ENCODE measurements at places on chromosomes 3 and 15.

DNA sequence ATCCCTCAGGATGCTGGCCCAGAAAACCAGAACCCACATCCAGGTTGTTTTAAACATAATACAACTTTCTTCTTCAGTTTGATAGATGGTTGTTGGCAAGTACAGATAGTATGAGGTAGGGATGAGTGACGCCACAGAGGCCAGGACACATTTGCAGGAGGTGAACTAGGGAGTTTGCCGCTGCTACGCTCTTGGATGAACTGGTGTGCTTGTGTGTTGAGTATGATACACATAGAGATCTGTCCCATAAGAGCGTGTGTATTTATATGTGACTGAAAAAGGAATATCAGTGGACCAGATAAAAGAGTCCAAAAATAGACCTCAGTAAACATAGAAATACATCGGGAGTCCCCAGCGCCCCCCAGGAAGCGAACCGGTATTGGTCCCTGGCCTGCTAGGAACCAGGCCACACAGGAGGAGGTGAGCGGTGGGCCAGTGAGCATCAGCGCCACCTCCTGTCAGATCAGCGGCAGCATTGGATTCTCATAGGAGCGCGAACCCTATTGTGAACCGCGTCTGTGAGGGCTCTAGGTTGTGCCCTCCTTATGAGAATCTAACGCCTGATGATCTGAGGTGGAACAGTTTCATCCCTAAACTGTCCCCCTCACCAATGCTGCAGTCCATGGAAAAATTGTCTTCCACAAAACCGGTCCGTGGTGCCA, 98.1 kb downstream of the LRRK1 start:
- DNase-seq = no peak

GRCh38 chr3:117844676-117845075, 1135.1 kb downstream of the TUSC7 start:
- no peak for DNase-seq

DNA sequence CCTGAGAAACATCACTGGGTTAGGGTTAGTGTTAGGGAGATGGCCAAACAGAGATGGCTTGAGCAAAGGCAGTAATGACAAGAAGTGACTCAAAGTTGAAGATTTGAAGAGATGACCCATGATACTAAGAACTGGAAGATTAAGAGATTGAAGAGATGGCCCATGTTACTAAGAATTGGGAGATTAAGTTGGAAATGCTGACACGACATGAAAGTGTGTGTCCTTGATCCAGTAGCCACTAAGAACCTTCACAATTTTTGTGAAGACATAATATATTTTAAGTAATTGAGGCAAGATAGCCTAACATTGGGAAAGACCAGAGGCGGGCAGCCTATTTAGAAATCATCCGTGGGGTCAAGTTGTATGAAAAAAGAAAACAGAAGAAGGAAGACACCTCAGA, 239.4 kb downstream of the ADAMTSL3 start:
- DNase-seq = no peak

GRCh38 chr3:27565201-27565852, 81.1 kb upstream of the SLC4A7 start:
- no peak for DNase-seq

DNA sequence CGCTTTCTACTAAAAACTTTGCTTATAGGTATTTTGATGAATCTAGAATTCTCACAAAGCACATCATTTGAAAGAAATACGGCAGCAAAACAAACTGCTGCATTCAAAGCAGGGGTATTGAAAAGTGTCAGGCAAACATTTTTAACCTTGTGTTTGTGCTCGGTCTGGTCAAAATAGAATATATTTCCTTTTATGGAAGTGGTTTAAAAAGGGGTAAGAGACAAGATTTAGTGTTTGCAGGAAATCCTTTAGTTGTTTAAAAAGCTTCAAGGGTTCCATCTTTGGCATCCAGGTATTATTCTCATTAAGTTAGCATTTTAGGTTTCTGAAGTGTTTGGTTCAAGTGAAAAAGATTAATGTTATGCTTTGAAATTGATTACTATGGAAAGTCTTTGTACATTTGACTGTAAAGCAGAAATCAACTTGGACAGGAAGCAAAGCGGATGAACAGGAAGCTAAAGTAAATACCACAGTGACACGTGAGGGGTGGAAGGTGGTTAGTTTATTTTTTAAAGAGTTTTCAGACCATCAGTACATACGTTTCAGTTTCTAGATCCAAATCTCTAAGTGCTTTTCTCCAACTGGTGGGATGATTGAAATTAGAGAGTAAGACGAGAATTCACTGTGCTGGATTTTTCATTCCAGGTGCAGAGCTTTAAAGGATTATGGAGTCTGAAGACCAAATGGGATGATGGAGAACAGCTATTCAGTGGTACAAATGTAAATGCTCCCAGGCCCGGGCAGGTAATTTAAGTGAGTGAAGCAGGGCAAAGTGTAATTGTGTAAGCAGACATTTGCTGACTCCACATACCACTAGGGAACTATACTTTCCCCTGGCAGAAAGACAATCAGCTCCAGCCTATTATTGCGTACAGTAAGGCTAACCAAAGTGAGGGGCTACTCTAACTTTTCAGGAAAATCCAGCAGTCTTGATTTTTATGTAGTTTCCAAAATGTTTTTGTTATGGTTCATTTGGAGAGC, 341.8 kb upstream of the TBL1XR1 start:
- DNase-seq = peak; percentile 66

- DNase-seq = peak; percentile 5
Observed at GRCh38 chr15:81281766-81282605, 42.0 kb downstream of the STARD5 start.

DNA sequence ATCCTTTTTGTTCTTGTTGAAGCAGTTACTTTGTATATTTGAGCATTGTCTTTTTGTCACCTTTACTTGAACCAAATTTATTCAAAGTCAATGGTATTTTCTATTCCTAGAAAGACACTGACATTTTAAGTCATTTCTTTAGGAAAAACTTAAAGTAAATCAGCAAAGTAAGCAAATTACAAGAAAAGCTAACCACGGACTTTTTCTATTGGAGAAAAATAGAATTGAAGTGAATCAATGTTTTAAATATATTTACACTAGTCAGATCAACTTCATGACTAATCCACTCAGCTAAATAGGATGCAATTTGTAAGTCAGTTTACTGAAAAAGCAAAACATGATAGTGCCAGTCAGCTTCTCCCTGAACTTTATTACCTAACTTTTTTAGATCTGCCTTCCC, 733.8 kb upstream of the ALCAM start:
- no peak for DNase-seq

DNA sequence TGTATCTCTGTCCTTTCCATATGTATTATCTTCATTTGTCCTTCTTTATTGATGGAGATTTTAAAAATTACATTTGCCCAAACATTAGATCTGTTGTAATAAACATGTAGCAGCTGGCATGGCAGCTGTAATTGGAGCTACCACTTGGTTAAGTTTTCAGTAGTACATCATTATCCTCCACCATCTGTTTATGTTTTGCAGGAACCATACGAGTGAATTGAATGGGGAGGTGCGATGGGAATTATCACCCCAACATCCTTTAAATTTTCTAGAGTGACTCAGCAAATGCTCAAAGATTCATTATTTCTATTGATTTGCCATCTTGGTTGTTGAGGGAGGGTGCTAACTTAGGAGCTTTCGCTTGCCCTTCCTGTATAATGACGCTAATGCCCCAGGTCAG, 32.6 kb upstream of the NOX5 start:
- no peak for DNase-seq

DNA sequence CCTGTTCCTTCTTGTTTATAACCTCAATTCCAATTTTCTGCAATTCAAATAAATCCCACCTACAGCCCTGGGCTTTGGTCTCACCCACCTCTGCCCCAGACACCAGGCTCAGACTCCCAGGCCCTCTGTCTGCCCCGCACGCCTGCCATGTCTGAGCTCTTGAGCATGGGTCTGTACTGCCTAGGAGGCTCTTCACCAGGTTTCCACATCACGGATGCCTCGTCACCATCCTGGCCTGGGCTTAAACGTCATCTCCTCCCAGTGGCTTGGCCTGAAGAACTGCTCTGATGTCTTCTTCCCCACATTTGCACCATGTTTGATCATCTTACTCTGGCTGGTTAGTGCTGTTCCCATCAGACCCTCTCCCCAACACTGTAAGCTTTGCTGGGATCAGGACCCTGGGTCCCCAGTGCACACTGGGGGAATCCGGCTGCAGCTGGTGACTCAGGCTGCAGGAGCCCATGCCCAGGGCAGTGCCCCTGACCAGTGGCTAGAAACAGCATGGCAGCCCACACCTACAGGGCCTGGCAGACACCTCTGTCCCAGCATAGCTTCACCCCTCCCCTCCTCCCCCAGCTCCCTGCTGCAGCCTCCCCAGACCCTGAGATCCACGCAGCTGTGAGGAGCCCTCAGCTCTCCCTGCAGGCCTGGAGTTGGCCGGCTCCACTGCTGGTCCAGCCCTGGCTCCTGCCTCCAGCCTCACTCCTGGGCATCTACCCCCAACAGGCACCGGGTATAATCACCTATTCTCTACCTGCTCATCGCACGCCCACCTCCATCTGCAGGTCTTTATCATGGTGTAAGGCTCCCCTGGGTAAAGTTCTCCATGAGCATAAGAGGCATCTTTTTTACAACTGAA, 162.8 kb upstream of the NSMCE3 start:
- DNase-seq = no peak

- no peak for DNase-seq
Observed at GRCh38 chr15:85778107-85778776, 16.5 kb downstream of the KLHL25 start.

DNA sequence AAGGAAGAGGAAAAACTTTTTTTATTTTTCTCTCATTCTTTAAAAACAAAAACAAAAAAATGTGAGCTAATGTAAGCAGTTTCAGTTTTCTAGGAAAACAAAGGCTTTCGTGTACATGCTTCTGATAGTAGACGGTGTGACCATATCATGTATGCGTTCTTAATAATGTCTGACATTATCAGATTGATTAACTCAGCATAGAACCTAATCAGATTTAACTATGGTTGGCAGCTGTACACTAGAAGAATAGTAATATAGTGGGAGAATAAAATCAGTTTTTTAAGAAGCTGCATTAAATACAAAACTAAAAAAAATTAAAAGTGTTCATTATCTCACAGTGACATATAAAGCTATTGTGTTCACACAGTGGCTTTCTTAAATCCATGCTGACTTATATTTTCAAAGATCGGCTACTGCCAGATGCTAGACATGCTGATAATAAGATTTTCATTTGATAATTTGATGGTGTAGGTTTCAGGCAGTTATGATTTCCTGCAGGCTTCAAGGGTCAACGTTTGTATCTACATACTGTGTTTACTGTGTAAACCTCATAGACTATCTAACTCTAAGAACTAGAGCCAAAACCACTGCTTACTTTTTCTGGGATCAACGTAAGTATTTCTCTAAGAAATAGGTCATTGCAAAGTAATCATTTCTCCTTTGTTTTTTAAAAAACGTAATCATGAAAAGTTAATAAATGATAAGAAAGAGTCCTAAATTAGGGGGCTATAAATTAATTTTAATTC, 74.0 kb downstream of the UBE2E2 start:
- DNase-seq = no peak

GRCh38 chr3:105626739-105627138, 242.1 kb downstream of the CBLB start:
- no peak for DNase-seq

- peak; percentile 34 for DNase-seq
Observed at GRCh38 chr3:65439641-65440284, 599.0 kb downstream of the MAGI1 start.

DNA sequence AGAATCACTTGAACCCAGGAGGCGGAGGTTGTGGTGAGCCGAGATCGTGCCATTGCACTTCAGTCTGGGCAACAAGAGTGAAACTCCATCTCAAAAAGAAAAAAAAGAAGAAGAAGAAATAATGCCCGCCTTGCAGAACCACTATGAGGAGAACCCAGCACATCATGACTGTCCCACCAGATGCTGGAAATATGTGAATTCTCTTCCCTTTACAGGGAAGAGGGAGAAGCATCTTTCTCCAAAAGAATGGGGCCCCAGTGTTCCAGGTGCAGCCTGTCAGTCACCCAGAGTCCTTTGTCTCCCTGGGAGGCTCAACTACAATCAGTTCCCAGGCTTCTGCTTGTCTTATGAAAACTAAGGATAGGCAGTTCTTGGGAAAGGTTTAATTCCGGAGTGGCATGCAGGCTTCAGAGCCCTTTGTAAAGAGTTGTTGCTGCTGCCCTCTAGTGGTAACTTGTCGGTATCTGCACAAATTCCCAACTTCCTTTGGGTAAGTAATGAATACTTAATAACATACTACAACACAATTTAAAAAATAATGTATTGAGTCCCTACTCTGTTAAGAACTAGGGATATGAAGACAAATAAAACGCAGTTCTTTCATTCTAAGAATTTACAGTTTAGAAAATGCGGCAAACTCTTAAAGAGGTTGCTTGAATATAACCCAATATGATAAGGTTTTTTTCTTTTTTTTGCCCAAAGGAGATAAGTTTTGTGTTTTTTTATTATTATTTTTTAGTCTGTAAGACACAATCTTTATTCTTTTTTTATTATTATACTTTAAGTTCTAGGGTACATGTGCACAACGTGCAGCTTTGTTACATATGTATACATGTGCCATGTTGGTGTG, 18.6 kb upstream of the TICRR start:
- DNase-seq = peak; percentile 72

All from NCI-H510A treated with DMSO at 0.1 percent for 48 hours (cell line).